ENCODE measurements at places on chromosomes 7 and 10.

DNA sequence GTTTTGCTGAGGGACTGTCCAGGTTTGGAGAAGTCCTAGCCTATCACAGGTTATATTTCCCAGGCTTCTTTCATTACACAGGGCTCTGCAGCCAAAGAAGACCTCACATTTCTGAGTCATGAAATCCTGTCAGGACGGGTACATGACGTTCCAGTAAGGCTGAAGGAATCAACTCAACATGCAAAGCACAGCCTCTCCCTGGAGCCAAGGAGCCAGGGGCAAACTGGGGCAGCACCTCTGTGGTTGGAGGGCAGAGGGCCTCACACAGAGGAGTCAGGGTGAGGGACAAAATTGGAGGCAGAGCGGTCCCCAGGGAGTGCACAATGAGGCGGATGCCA is 116.3 kb upstream of the GDF10 start:
- DNase-seq = no peak

GRCh38 chr7:19991936-19992335 is 218.5 kb upstream of the TMEM196 start:
- no peak for DNase-seq

GRCh38 chr10:126685756-126686155 is 15.3 kb upstream of the C10orf90 start:
- no peak for DNase-seq

DNA sequence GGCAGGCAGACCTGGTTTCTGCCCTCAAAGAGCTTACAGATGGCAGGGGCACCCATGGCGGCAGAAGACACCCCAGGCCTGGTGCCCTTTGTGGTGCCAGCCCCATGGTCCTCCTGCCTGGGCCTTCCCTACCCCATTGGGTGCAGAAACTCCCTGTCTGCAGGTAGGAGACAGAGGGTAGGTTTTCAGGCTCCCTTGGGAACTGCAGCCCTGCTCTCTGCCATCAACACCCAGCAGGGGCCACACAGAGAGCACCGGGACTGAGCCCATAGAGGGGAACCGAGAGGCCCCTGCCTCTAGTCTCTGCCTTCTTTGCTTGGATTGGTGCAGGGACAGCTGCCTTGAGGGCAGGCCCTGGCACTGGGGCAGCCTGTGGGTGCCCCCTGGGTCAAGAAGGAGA is 52.6 kb downstream of the GTF2IRD1 start:
- DNase-seq = no peak

DNA sequence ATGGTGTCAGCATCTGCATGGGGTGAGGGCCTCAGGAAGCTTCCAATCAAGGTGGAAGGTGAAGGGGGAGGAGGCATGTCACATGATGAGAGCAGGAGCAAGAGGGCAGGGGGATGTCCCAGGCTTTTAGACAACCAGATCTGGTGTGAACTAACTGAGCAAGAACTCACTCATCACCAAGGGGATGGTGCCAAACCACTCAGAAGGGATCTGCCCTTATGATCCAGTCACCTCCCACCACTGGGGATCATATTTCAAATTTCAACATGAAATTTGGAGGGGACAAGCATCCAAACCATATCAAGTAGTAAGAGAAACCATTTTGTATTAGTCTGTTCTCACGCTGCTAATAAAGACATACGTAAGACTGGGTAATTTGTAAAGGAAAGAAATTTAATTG is 33.6 kb downstream of the THNSL1 start:
- DNase-seq = no peak

DNA sequence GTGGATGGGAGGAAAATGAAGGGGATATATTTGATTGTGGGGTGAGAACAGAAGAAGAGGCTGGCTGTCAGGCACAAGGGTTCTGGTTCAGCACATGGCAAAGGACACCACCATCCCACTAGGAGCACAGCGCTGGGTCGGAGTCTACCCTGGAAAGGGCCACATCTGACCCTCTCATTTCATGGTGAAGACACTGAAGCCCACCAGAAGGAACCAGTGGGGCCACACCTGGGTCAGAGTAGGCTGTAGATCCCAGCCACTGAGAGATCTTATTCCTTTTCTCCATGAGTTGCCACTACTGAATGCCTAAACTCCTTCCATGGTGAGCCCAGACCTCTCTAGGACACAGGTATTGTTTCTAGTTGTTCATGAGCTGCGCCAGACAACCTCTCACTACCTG is 25.8 kb downstream of the SFTPD start:
- DNase-seq = no peak

DNA sequence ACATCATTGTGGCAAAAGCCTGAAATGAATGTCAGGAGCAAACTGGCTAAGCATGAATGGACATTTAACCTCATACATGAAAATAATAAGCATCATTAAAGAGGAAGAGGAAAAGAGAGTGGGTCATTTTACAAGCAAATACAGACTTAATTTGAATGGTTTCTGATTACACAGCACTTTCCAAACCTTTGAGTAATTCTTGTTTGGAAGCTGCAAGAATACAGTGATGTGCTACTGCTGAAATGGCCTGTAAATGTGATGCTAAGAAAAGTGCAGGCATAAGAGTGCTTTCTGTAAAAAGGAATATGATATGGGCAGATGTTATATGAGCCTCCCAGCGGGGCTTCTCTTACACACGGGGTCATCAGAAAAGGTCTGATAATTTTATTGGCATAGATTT is 30.2 kb downstream of the TAS2R16 start:
- DNase-seq = no peak

GRCh38 chr7:24899905-24900304 is 80.1 kb downstream of the OSBPL3 start:
- no peak for DNase-seq

DNA sequence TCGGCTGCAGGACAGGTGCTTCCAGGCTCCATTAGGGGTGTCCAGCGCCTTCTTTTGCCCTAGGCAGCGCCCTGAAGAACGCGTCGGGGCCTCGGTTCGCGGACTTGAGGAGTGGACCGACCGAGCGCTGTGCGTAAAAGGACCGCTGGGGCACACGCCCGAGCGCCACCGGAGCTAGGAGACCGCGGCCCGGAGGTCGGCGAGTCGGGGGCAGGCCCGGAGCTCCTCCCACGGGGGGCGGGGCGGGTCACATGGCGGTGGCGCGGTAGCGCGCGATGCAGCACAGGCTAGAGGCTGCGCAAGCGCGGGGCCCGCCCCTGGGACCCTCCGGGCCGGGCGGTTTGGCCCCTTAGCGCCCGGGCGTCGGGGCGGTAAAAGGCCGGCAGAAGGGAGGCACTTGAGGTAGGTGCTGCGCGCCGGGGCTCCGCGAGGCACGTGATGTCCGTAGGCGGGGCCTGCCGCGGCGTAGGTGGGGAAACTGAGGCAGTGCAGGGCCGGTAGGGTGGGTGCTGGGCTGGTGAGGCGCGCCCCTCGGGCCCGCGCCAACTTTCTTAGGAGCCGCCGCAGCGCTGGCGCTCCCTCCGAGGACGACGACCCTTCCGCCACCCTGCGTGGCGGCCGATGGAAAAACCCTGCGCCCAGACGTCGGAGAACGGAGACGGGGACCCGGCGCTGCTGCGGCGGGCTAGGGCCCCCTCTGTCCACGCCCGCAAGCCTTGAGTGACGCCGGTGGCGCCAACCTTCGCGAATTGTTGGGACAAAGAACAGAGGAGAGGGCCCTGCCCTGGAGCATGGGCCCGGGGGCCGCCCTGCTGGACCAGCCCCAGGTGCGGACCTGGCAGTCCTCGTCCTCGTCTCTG is at the start of gene PRXL2A:
Gene PRXL2A (plus strand): TSS at position 310 of the 860 bp plus-strand sequence. CDS start 11,917 bp downstream, outside the sequence.
- DNase-seq = peak; percentile 77

- DNase-seq = no peak
Observed at GRCh38 chr10:75286901-75287300, 51.1 kb upstream of the COMTD1 start.

- no peak for DNase-seq
Observed at GRCh38 chr7:99267481-99267840, 5.2 kb upstream of the MYH16 start.

- no peak for DNase-seq
Observed at GRCh38 chr10:78829565-78829964, 239.2 kb upstream of the ZMIZ1 start.

- DNase-seq = no peak
Observed at GRCh38 chr7:23315366-23315765, 16.2 kb downstream of the MALSU1 start.

GRCh38 chr10:116430288-116430687 is 2.6 kb downstream of the PNLIPRP3 start:
- no peak for DNase-seq

GRCh38 chr7:132440151-132440550 is 136.1 kb downstream of the PLXNA4 start:
- DNase-seq = no peak

DNA sequence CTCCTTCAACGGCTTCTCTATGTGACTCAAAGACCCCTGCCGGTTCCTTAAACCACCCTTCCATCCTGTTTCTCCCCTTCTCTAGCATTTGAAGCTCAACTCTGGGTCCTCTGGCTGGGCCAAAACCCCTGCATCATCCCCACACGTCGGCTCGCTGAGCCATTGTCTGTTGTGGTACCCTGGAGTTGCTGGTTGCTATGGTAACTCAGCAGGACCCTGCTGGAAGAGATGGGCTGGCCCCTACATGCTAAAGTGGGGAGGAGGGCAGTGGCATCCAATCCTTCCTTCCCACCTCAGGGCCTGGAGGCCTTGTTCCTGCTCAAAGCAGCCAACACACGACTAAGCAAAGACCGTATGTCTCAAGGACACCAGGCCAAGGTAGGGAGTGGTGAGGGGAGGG is 452.5 kb downstream of the PLXNA4 start:
- DNase-seq = no peak

GRCh38 chr10:108104551-108105156 is 940.1 kb upstream of the SORCS1 start:
- DNase-seq = no peak

DNA sequence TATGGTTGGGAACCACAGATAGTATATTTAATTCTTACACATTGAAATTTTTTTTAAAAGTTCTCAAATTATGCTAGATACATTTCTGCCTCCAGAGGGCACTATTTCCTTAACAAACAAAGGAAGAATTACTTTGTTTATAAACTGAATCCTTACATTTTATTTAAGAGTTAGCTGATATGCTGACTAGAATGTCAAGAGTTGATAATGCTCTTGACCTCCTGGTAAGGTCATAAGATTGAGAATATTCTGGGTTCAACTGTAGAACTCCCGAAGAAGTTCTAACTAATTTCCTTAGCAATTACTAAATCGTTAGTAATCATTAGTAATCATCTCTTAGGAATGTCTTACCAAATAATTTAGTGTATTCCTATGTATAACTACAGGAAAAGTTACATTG is 95.3 kb upstream of the CYP26C1 start:
- no peak for DNase-seq

GRCh38 chr10:89916468-89917215 is 215.3 kb downstream of the KIF20B start:
- no peak for DNase-seq

DNA sequence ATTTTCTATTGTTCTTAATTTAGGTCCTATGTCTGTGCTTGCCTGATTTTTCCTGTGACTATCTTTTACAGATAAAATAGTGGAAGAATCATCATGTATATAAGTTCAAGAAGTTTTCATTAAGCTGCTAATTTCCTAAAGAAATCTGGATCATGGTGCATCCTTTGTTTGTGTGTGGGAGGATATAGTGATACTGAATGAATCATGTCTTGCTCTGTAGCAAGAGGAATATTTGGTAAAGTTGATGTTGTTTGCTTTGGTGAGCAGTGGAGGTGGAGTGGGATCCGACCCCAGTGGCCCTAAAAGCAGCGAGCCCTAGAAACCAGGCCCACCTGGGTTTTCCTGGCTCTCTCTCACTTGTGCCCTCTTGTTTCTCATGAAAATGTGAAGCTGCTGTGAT is 83.7 kb downstream of the CCNY start:
- DNase-seq = no peak

DNA sequence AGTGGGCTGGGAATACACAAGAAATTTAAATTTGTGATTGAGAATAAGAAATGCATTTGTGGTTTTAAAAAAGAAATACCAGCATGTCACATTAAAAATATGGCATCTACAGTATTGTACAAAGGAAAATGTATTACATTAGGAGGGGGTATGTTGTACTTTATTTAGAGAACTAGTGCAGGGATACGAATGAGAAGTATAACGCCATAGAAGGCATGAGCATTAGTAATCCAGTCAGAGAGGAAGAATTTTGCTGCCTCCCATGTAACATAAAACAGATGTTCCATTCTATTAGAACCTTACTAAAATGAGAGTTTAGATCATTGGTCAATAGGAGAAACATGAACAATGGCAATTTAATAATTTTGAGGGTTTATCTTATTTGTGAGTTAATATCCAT is 182.2 kb downstream of the ADK start:
- DNase-seq = no peak

- no peak for DNase-seq
Observed at GRCh38 chr7:84181628-84182027, 13.0 kb downstream of the SEMA3A start.

DNA sequence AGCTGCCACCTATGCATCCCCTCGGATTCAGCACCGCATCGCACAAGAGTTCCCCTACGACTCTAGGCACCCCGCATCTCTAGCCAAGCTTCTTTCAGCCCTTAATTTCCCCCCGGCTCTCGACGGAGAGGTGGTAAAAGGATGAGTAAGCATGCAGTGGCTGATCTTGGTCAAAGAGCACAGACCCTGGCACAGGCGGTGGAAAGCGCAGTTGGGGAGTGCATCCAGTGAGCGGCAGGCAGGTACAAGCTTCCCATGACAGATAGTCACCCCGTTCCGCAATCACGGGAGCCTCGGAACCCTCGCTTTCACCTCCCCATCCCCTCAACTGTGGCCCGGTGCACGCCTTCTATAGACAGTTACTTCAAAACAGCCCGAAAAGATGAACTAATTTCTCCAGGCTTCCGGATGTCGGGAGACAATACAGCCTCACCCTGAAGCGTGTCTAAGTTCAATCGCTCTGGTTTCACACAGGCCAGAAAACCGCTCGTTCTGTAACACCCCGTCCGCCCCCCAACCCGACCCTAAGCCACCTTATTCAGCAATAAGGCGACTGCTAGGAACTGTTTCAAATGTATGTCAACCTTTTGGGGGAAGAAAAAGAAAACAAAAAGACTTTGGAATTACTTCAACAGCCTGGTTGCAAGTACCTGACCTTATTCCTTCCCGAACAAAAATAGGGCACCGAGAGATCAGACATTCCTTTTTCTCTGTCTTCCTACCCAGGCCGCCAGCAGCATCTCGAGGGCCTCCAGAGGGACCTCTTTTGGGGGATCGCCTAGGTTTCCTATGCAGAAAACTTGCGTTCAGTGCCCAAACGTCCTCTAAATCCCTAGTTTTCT is 1.4 kb downstream of the RHEB start:
- DNase-seq = peak; percentile 18

DNA sequence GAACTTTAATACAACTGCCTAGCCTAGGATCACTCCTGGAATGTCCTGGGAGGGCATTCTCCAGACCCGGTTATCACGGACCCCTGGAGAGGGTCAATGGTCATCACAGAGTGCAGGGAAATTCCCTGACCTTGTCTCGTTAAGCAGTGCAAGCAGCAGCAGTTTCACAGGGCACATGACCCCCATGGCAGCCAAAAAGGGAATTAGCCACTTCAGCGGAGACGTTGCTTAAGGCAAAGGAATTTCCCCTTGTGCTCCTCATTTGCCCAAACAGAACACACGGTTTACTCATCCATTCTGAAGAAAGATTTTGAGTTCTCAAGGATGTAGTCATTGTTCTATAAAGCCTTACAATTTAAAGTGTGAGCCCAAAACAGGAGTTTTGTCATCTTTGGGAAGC is 260.3 kb downstream of the SNX13 start:
- no peak for DNase-seq
